Astrocyte of the hippocampus (primary cell): ENCODE measurements at places on chromosomes 2 and 18.

DNA sequence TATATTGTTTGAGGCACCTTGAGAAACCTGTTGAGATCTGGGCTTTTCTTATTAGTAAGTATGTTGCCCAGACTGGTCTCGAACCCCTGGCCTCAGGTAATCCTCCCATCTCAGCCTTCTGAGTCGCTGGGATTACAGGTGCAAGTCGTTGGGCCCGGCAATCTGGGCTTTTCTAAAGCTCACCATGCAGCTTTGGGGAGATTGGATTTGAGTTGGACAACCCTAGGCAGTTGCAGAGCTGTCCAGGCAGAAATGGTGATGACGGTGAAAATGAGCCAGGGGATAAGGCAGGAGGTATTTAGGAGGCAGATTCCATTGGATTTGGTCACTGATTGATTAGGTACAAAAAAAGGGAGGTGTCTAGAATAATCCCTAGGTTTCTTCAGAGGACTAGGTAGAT, 16.2 kb downstream of the NEDD4L start:
- DNase-seq = no peak

DNA sequence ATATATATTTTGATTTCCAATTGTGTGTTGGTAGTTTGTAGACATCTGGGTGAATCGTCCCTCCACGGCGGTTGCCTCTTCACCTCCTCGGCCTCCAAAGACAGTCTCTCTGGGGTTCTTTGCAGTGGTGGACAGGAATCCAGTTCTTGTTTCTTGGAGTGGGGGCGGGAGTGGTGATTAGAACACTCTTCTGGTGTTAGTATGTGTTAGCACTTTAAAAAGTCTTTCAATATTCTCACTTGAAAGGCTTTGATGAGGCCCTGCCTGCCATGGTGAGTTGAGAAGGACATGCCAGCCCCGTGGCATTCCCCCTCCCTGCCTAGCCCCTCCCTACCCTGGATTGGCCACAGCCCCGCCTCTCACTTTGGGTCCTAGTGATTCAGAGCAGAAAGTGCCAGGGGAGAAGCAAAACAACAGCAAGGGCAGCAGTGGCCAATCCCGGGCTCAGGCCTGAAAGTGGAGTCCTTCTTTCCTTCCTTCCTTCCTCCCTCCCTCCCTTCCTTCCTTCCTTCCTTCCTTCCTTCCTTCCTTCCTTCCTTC, 316.8 kb upstream of the HS6ST1 start:
- DNase-seq = peak; percentile 60

- peak; percentile 53 for DNase-seq
Measured at GRCh38 chr2:161170958-161171932, 11.0 kb downstream of the TANK start.

DNA sequence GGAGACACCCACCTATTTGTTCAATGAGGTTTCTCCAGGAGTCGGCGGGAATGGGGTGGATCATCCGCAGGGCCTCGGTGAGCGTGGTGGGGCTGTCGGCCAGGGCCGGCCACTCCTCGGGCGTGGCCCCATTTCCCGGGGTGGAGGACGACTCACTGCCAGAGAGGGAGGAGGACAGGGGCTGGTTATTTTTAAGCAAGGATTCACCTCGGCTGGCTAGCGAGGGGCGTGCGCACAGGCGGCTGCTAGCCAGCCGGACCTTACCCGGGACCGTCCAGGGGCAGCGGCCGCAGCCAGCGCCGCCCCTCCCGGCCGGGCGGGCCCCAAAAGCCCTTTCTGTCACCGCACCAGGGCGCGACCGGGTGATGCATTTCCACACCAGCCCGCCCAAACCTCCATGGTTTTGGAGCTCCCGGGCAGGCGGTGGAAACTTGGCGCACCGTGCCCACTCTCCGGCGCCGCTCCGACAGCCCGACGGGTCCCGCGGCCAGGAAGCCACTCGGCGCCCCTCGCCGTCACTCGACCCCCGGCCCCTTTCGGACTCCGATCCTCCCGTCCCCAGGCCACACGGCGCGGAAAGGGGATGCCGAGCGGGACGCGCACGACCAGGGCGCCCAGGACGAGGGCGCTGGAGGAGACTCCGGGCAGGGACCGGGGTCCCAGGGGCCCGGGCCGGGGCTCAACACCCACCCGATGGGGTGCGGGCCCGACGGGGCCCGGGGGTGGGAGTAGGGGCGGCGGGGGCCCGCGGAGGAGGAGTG, 57.1 kb downstream of the SNORC start:
- DNase-seq = peak; percentile 29

DNA sequence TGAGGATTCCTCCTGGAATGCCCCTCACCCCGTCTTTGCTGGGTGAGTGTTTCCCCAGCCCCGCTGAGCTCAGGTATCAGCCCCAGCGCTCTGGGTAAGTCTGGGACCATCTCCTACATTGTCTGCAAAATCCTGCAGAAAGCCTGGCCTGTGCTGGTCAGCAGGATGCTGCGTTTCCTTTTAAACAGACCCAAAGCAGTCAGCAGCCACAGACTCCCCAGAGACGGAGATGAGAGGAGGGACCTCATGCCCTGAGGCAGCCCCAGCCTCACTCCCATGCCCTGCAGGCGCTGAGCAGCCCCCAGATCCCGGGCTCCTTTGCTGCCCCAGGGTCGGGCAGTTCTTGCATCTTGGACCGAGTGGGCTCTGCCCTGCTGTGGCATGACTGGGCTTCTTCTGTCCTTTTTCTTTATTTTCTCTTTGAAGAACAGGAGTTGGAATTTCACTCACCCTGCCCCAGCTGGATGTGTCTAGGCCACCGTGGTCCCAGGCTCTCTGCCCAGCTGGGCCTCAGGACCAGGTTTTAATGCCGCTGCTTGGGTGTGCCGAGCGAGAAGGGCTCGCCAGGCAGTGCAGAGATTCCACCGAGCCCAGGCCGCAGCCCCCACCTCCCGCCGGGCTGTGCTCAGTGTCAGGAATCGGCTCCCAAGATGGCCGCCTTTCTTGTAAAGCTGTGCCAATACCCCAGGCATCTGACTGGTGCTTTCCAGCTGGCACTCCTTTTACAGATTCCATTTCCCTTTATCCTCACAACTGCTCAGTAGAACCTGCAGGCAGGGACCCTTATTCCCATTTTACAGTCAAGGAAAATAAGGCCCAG, 43.6 kb downstream of the ODC1 start:
- DNase-seq = peak; percentile 83

DNA sequence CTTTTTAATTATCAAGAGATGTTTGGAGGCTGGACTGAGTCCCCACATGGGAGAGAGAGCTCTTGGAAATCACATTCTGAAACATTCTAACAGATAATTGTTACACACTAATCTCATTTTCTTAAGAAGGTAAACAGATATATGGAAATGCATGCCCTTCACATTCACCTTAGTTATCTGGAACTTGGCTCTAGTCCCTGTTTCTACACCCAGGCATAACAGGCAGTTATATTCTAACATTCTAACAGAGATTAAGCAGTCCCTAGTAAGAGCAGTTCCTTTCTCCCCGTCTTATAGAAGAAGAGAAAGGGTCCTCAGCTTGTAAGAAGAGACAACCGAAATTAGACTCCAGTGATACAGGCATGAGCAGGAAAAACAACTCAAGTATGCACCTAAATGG, 385.4 kb downstream of the SOX11 start:
- no peak for DNase-seq

- DNase-seq = no peak
Measured at GRCh38 chr2:2686222-2686621, 355.1 kb upstream of the MYT1L start.

- DNase-seq = no peak
Measured at GRCh38 chr2:1621041-1621440, 123.3 kb downstream of the PXDN start.

GRCh38 chr2:18903750-18904149, 314.4 kb upstream of the NT5C1B start:
- no peak for DNase-seq

DNA sequence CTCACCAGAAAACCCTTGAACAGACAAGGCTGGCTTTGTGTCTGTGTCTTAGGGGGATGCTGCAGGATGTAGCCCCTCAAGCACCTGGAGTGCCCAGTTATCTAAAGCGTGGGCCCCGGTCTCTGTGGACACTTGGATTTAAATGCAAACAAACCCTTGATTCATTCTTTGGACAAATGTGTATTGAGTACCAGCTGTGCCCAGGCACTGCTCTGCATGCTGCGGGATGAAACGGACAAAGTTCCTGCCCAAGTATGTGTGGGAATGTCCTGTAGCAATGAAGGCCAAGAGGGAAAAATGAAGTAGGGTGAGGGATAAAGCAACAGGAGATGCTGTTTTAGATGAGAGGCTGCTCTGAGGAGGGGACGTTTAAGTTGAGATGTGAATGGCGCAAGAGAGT, 53.9 kb downstream of the BOLA3 start:
- no peak for DNase-seq

DNA sequence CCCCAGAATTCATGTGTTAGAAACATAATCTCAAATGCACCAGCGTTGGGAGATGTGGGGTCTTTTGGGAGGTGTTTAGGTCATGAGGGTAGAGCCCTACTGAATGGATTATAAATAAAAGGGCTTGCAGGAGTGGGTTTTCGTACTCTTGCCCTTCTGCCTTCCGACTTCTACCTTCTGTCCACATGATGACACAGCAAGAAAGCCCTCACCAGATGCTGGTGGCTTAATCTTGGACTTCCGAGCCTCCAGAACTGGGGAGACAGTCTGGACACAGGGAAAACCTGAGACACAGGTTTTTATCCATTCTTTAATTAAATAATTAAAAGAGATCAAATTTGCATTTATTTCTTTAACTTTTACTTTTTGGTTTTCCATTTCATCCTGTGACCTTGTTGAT, 87.8 kb downstream of the DIS3L2 start:
- DNase-seq = no peak

DNA sequence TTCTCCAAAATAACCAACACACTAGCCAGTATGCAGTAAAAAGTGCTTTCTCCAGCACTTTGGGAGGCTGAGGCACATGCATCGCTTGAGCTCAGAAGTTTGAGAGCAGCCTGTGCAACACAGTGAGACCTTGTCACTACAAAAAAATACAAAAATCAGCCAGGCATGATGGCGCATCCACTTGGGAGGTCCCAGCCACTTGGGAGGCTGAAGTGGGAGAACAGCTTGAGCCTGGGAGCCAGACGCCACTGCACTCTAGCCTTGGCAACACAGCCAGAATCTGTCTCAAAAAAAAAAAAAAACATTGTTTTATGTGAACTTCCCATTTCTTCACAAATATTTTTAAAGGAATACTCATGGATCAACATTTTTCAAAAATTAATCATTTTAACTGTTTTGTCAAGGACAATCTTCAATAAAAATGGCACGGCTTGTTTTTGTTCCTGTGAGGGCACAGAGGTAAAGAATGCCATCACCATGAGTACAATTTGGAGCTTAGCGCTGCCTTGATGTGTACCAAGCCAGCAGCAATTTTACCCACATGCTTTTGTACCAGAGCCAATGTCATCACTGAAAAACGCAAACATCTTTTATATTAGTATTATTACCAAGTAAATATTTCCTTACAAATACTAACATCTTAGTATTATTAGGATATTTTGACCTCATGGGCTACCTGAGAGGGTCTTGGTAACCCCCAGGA, 26.7 kb downstream of the RAB1A start:
- peak; percentile 72 for DNase-seq

DNA sequence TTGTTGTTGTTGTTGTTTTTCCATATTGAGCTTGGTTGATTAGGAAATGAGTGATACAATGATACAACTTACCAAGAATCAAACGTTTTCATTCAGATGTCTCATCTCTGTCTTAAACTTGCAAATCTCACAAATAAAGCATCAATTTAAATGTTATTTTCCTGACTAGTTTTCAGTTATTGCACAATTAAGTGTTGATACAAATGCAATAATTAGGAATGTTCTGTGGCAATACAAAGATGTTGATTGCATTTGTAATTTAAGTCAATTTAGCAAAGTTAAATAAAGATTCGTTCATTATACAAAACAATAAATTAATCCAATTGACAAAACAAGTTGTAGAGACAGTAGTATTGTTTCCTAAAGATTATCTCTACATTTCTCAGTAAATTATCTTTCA, 392.3 kb upstream of the ZNF804A start:
- DNase-seq = no peak

DNA sequence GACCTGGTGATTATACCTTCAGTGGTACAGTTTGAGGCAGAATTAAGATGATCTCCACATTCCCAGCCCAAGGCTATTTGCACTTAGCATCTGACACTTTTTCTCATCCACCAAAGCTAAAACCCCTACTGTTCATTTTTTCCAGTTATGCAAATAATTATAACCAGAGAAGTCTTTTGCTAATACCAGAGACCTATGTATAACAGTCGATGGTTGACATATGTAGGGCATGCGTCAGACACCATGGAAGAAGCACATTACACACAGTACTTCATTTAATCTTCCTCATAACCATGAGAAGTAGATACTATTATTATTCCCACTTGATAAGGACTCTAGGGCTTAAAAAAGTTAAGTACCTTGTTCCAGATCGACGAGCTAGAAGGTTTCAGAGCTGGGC, 36.5 kb downstream of the AP1S3 start:
- DNase-seq = no peak

DNA sequence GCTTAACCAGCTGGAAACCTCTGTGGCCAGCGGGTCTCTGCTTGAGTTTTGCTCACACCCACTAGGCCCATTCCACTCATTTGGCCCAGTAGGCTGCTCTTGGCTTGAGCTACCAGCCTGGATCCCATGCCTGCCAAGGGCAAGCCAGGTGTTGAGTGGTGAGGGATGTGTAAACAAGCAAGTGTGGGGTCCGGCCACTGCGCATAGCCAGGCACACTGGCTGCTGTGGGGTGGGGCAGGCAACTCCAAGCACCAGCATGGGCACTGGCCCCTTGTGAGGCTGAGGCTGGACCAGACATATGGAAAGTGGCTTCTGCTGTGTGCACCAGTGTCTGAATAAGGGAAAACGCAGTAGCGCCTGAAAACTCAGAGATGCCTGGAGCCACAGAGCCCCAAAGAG, 732.7 kb downstream of the NR4A2 start:
- DNase-seq = no peak

DNA sequence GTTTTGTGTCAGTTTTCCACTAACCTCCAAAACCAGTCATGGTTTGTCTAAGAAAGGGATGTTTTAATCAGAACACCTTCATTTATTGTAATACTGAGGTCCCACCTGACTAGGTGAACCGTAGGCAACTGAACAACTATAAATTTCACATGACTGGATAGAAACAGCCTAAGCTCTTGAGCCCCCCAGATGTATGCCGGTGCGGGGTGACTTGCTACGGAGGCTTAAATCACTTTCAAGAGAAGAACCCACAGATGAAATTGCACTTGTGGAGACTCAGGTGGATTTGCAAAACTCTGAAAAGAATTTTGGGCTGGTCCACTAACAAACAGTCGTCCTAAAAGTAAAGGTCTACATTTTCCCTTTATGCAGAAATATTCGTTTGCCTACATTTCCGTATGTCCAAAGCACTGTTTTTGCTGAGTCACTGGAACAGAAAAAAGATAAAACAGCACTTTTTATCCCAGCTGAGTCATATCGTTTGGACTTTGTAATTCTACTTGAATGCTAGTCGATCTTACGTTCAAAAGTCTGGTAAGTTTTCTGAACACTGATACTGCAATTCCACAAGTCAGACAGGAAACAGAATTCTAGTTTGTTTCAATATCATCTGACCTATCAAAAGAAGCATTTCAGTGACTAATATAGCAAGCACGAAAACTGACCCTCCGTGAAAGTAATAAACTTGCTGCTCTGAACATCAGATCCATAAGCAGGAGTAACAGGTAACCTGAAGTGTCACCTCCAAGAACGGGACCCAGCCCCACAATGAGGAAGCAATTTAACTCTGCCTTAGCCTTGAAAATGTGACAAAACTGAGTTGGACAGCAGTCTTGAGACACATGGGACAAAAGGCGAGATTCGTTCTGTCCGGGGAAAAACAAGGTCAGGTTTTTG, 18.1 kb downstream of the ZNF516 start:
- DNase-seq = peak; percentile 82

- peak; percentile 83 for DNase-seq
Measured at GRCh38 chr2:238459081-238459629, 32.4 kb downstream of the ASB1 start.

- no peak for DNase-seq
Measured at GRCh38 chr18:10965119-10965518, 184.2 kb downstream of the PIEZO2 start.
